Mammary epithelial cell (primary cell): ENCODE measurements at places on chromosomes 2 and 18. TPM values are rescaled to one million over a fixed set of nuclear protein-coding genes. Genes with fewer than 3 reads are reported as not detected.

DNA sequence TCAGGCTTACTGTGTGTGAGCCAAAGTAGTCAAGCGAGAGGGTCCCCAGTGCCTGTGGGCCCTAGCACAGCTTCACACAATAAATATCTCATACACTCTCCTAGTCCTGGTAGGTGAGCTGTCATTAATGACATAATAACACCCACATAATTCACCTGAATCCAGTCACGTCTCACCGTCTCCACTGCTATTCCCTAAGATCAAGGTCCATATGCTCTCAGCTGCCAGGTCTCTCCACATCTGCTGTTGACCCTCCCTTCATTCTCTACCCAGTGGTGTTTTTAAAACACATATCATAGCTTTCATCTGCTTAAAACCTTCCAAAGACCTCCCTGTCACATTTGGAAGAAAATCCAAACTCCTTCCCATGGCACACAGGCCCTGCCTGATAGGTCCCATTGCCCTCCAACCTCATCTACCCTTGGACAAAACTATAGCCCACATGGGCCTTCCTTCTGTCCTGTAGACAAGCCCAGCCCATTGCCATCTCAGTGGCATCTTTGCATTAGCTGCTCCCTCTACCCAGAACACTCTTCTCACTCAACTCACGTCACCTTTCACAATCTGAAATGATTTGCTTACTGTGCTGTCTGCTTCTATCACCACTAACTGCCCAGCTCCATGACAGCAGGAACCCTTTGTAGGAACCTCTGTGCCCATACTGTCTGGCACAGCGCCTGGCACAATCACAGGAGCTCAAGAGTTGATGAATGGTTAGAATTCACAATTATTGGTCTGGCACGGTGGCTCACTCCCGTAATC is 7.5 kb downstream of the KCNG3 start:
- no peak for DNase-seq

DNA sequence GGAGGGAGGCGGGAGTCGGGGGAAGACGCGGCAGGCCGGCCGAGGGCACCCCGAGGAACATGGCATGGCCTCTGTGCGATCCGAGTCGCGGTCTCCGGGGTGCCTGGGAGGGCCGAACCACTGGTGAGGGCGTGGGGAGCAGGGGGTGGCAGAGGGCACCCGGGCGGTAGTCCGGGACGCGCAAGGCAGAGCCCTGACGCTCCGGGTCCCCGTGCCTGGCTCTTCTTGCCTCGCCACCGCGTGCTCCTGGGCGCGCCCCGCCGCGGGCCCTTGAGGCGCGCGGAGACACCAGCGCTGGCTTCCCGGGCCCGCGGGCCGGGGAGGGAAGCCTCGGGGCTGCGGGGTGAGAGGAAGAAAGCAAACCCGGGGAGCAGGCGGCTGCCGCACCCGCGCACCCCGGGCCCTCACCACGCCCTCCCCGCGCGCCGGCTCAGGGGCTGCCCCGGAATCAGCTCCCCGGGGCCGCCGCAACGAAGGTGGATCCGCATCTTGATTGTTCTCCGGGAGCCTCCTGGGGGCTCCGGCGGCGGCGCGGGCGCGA is 4.3 kb downstream of the SOX11 start:
- no peak for DNase-seq

DNA sequence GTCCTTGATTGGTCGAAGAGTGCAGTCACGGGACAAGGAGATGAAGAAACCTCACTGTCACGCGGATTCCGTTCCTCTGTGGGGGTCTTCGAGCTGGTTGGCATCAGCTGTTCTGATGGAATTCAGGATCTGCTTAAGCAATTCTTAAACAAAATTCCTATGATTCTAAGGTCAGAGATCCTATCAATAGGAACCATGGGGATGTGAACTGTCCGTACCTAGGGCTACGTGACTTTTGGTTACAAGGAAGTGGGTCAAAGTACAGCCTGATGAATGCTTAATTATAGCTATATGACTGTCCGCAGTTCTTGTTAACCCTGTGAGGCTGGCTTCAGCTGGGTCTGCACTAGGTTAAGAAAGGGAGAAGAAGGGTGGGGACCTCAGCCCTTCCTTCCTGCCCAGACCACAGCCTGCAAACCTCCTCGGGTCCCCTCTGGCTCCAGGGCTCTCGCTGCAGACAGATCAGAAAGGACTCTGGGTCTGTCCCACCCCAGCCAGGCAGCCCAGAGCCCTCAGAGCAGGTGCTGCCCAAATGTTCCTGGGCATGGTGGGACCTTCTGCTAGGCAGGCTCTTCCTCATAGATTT is 44.2 kb upstream of the TAF1B start:
- no peak for DNase-seq

GRCh38 chr2:88450925-88451810 is 1.3 kb downstream of the FOXI3 start:
- no peak for DNase-seq

DNA sequence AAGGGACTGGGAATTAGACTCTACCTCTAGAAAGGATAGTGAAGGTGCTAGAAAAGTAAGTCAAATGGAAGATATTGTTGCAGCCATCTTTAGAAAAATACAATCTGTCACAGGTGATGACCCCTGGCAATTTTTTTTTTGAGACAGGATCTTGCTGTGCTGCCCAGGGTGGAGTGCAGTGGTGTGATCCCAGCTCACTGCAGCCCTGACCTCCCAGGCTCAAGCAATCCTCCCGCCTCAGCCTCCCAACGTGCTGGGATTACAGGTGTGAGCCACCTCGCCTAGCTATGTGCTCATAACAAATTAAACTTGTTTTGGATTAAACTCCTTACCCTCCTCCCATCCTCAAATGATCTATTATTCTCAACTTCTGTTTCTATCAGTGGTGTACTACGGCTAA is 3.8 kb upstream of the GIGYF2 start:
- no peak for DNase-seq

DNA sequence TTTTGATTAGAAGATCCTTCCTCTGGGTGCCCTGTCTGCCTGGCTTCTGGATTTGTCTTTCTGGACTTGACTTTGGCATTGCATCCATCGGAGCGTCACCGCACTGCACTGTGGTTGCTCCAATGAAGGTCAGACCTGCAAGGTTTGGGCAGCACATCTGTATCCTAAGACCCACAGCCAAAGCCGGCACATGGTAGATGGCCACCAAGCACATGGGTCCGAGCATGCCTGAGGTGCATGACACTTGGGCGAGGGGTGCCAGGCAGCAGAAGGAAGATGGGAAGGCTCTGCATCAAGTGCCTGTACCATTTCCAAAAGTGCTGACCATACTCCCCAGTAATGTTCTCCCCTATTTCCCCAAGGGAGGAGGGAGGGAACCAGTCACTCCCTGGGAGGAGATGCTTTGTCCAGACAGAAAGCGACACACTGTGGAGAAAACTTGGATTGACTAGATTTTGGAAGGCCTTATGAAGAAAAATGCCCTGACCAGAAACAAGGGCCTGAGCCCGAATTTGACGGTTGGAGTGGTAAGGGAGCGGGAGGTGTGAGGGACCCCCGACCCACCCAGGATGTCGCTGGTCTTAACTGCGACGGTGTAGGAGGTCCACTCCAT is 149.9 kb downstream of the LOXHD1 start:
- DNase-seq: no peak

DNA sequence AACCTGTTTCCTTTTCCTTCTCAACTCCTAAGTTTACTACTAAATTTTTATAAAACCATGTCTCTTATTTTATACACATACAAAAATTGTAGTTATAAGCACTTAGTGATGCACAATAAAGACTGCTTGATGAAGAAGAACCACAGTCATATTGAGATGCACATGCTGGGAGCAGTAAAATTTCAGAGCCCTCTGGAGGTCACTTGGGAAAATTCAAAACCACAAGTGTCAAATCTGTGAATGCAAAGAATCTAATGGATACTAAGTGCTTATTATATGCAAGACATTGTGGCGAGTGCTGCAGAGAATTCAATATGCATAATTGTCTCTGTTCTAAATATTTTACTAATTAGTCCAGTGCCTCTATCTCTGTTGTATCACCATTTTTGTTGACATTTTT is 180.5 kb downstream of the VWC2L start:
- no peak for DNase-seq

DNA sequence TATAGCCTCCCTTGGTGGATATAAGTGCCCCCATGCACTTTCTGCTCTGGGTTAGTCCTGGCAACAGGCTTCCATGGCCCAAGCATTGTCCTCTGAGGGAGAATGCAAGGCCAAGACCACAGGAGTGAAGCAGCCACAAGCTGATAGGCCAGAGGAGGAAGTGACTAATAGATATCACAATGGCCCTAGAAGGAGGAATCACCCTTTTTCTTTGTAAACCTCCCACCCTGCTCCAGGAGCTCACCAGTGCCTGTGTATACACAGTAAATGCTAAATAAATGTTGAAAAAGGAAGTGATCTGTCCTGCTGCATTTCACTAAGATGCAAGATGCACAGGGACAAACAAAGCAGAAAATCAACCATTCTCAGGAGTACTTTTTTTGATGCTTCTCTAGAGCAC is 49.7 kb upstream of the ABCA12 start:
- DNase-seq: peak; percentile 4

DNA sequence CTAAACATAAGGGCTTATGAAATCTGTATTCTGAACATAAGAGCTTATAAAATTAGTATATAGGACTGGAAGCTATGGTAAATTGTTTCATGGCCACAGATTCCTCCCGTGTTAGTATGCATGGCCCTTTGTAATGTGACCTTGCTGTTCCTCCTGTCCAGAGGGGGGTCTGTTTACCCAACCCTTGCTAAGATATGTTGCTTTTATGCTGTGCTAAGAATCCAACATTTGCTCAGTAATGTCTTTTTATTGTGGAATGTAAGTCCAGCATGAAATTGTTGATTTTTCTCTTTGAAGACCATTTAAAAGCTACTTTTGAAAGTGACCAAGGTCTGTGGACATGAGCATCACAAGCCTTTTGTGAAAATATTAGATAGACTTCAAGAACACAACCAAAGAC is 485.4 kb downstream of the PARD3B start:
- DNase-seq: no peak

- DNase-seq: no peak
These were observed 275.3 kb downstream of the RAD51AP2 start for GRCh38 chr2:17242813-17243485.

- no peak for DNase-seq
These were observed 82.4 kb upstream of the PELI1 start for GRCh38 chr2:64226611-64227010.

DNA sequence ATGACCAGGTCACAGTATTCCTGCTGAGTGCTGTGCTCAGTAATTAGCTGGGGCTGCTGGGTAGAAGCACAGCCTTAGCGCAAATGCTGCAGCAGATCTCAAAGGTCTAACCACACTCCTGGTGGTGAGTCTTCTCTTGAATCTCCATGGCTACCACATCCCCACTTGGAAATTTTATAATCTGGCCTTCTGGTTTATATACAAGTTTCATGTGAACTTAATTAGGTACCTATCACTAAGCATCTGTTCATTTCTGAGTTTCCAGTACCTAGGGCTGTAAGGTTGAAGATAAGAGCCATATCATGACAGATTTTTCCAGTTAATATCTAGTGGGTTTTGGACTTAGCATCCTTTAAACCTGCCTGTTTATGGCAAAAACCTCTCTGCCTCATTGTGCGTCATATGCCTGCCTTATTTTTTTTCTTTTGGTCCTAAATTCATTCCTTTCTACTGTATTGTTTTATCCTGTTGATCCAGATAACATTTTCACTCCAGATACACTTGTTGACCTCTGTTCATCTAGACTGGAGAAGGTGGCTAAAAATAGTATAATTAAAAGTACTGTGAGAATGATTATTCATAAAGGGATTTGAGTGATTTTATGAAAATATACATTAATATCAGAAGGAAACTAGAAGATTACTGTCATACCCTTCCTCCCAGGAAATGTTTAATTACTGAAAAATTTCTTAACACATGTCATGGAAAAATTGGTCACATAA is 168.4 kb upstream of the THUMPD2 start:
- no peak for DNase-seq

DNA sequence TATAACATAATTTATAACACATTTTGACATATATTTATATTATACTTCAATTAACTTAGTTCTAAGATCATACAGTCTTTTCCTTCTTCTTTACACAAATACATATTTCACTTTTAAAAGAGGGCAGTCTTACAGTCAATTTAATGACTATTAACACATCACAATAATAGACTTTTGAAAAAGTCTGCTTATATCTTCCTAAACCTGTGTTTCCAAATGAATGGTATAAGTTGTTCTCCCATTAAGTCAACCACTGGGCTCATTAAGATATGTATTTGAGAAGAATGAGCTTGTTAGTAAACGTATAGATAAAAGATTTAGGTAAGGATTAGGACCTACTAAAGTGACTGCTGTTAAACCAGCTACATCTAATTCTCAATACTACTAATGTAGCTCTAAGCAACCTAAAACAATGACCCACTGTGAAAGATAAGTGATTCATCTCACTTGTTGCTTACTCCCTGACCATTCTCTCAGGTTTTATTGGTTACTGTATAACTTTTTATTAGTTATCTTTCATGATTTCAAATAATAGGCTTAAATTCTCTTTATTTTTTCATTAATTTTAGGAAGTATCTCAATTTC is 27.0 kb downstream of the SLC40A1 start:
- DNase-seq: peak; percentile 60

DNA sequence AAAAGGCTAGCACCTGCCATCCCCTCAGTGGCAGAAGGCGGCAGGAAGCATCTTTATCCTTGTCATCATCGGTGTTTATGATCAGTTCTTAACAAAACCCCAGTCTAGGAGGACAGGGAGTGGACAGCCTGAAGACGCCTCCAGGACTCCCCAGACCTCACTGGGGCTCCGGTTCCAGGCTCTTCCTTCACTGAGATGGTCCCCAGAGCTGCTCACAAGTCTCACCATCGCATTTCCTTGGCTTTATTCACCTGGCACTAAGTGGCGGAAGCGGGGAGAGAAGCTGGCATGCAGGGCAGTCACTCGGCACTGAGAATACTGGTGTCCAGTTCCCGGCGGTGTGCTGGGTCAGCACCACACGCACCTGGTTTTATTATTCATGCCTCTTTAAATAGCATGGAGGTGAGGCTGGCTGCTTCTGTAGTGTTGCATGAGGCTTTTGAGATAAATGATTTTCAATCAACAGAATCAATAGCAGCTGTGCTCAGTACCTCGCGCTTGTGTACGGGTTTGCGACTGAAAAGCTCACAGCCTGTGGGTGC is 68.7 kb downstream of the CABLES1 start:
- DNase-seq: no peak

- peak; percentile 25 for DNase-seq
These were observed 168.1 kb downstream of the TRIB2 start for GRCh38 chr2:12884713-12885282.

DNA sequence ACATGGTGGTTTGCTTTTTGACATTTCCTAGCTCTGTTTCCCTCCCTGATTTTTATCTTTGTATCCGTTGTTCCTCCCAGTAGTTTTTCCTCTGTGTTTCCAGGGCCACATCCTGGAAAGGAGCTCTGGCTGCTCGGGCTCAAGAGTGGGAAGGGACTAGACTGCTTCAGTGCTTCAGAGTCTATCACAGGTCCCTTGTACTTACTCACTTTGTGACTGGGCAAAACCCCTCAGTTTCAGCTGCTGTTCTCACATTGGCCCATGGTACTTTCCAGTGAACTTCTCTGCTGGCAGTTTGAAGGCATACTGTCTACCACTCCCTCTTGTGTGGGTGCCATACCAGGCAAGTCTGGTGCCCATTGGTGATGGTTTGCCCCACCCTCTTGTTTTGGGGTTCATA is 7.5 kb upstream of the STAMBP start:
- DNase-seq: no peak

CD207 gene
- not detected for polyA plus RNA-seq

NCOA1 gene
- polyA plus RNA-seq: 4.0 TPM

AGXT gene
- polyA plus RNA-seq: not detected

SLC38A11 gene
- 0.08 TPM for polyA plus RNA-seq

CFC1B gene
- polyA plus RNA-seq: not detected

BCL2 gene
- polyA plus RNA-seq: 0.37 TPM

DSG1 gene
- polyA plus RNA-seq: 0.07 TPM

TMEM169 gene
- 0.15 TPM for polyA plus RNA-seq

FSIP2 gene
- 0.29 TPM for polyA plus RNA-seq

SLC9A4 gene
- polyA plus RNA-seq: not detected
